GM12864 (cell line): ENCODE measurements at places on chromosomes 6 and 20.

- DNase-seq = no peak
Measured at GRCh38 chr20:49484180-49485140, 2.0 kb upstream of the KCNB1 start.

- no peak for DNase-seq
Measured at GRCh38 chr20:44689809-44690208, 25.4 kb upstream of the CCN5 start.

DNA sequence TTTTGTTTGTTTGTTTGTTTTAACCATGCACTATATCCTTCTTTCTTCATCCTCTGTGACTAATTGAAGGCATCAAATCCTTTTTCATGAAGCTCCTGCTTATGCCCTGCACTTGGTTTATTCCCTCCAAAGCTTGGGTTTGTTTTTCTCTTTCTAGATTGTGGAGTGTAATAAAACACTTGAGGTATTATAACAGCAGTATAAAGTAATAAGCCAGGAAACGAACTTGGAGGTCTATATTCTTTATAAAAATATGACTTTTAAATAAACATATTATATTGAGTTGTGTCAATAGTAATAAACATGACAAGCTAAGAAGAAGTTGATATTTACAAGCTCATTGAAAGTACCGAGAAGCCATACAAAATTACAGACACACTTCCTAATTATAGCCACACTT is 659.4 kb downstream of the RFPL4B start:
- no peak for DNase-seq

GRCh38 chr6:25318589-25318988 is 39.4 kb downstream of the CARMIL1 start:
- DNase-seq = no peak

GRCh38 chr6:70886661-70887060 is 70.2 kb downstream of the B3GAT2 start:
- DNase-seq = no peak
